Activated CD4-positive, alpha-beta T cell treated with anti-CD3 and anti-CD28 coated beads for 36 hours (primary cell): ENCODE measurements at places on chromosomes 2 and 18.
A peak's percentile ranks its signal among the peaks of the same experiment; 100 is the strongest.

GRCh38 chr18:9826685-9827084 is 59.1 kb upstream of the TXNDC2 start:
- no peak for DNase-seq

GRCh38 chr2:25105336-25106085 is 62.9 kb downstream of the POMC start:
- peak; percentile 51 for DNase-seq

DNA sequence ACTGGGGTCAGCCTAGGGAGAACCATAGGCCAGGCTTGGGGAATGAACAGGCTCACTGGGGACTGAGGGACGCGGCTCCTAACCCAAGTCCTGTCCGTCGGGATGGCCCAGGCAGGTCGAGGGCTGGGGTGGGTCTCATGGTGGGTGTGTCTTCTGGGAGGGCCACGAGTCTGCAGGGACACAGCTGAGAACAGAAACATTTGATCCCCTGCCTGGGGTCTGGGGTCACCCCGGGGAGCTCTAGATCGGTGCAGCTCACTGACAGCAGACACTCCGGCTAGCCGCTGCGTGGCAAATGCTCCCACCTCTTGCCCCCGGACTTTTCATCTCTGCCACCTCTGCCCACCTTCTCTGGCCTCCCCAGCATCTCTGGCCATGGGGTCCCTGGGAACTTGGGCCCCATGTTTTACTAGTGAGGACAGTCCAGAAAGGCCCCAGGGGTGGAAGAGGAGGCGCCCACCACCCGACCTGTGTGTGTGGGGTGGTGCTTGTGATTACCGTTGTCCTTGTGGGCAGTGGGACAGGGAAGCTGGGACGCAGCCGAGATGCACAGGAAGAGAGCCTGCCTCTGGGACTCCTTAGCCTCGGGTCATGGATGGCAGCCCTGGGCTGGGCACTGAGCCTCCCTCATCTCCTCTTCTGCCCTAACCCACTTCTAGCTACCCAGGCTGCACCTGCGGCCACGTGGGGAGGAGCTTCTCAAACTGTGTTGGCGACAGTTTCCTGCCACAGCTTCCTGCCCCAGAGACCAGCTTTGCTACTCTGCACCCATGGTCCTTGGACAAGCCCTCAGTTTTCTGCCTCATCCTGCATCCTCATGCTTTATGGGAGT is 4.9 kb downstream of the ZAP70 start:
- peak; percentile 86 for DNase-seq

DNA sequence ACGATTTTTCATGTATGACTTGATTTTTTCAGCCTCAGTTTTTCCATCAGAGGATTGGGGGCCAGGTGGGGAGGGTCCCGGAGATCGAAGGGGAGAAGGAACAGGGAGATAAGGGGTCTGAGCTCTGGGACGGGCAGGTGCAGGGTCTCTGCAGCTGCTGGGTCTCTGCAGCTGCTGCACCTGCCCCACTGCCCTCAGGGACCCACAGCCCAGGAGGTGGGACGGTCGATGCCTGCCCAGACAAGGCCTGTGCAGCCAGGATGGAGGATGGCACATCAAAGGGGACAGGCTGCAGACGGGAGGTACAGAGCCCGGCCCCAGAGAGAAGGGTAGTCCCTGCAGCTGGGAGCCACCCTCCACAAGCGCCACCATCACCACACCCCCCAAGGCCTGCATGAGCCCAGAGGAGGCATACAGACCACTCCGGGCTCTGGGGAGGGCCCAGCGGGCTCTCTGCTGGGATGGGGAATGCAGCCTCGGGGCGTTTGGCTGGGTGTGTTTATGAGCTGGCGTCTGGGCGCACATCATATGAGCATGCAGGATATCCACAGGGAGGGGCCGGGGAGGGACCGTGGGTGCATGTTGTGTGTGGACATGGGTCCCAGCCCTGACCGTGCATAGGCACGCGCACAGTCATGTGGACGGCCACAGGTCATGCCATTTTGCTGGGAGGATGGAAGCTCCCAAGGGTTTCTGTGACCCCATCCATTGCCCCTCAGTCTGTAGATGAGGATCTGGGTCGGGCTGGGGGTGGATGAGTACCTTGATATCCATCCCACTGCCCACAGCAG is 34.9 kb upstream of the GPC1 start:
- no peak for DNase-seq

- no peak for DNase-seq
Observed at GRCh38 chr2:173311844-173312606, 42.6 kb upstream of the CDCA7 start.
